ENCODE measurements at places on chromosomes 2 and 18.

DNA sequence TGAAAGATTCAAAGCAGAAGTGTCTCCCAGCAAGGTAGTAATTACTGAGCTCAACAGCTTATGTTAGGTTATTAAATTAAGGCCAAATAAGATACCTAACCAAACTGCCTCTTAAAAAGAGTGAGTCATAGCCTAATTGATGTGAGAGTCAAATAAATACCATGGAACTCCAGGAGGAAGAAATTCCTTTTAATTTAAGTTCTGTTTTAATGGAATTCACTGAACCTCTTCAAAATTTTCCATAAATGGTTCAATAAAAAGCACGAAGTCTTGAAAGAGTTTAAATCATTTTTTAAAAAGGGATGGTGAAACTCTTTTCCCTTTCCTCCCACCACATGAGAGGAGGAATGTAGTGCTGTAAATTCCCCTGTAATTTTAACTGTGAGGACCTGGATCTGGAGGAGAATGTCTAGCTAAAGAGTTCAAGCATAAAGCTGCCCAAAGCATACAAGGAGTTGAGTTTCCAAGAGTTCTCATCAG, 180.8 kb upstream of the MMADHC start:
- DNase-seq: no peak

- DNase-seq: no peak
These were observed 22.2 kb downstream of the INPP5D start for GRCh38 chr2:233082222-233082930.

DNA sequence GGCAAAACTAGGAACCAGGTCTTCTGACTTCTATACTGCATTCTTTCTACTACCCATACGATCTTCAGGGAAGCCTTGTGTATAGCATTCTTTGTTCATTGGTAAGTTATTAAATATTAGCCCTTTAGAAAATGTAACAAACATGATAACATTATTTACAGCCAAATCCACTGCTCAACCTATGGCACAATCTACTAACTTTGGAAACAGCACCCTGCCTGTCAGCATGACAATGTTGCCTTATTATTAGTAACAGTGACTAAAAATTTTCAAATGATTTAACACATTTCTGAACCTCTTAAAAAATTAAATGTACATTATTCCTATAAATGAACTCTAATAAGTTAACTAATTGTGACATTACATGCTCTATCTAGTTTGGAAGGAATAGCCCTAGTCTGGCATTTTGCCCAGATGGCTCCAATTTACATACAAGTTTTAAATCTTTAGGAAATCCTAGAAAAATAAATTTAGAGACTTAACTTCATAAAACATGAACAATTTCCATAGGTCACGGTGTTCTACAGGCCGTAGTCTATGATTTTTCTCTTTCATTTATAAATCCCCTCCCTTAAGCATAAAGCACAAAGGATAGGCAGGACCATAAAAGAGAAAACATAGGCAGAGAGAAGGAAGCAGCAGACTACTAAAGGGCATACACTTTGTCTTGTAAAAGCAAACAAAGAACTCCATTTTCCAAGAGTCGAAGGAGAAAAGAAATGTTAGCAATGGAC, 33.7 kb downstream of the YES1 start:
- no peak for DNase-seq

- DNase-seq: no peak
These were observed 6.7 kb downstream of the PSMD1 start for GRCh38 chr2:231063347-231063746.

DNA sequence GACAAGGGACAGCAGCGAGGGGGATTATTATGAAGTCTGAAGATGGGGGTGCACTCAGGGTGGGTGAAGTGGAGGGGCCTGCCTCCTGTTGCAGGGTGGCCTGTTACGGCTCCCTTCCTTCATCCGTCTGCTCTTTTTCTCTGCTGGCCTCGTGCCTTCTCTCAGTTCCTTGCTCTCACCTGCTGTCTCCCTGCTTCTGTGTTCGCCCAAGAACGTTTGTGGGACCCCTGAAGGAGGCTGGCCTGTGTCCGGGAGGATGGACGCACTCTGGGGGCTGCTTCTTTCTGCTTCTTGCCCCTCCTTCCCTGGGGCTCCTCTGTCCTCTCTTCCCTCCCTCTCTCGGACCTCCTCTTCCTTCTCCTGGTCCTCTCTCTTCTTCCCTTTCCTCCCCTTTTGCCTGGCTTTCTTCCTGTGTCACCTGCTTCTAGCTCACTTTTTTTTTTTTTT, 13.8 kb downstream of the MROH2A start:
- no peak for DNase-seq

- no peak for DNase-seq
These were observed 115.9 kb downstream of the UPP2 start for GRCh38 chr2:158217593-158217992.

DNA sequence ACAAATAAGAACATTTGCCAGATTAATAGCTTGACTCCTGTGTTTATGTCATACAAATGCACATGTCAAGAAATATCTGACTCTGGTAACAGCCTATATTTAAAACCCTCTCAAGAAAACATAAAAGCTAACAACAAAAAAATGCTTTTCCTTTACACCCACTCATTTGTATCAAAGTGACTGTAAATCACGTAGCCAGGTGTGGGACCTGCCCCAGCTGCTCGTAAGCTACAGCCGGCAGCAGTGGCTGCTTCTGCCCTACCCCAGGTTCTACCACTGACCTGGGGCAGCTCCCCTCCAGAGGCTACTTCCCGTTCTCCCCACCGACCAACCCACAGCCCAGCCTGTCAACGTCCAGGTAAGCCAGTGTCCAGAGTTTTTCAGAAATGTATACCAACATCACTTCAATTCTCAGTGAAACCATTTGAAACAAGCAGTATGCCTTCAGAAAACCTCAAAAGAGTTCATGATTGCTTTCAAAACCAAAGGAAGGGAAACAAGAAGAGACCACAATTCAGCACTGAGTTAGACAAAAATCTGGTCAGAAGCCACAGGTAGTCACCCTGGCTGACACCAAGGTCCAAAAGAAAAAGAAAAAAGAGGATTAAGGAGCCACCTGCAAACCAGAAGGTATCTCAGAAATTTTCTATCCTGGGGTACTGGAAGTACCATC, 40.4 kb downstream of the KIDINS220 start:
- DNase-seq: no peak

- no peak for DNase-seq
These were observed 212.3 kb downstream of the MGAT5 start for GRCh38 chr2:134466141-134466540.

DNA sequence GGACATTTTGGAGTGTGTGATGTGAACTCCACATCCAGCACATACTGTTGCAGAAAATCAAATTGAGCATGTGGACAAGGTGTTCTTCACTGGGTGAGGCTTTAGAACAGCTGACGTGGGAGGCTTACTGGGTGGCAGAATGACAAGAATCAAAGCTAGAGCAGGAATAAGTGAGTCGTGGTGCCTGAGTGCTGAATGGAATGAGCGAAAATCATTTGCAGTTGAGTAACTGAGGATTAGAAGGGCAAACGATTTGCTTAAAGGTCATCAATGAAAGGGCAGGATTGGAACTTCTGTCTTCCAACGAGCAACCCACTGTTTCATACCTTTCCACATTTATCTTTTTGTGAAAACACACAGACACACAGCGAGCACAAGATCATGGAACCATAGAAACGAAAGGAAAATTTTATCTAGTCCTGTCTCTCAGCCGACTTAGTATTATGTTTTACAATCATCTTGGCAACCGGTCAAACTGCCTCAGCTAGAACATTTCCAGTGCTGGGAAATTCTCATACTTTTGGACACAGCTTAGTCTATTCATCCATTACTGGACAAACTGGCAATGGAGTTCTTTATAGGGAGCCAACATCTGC, 7.2 kb upstream of the DAW1 start:
- DNase-seq: no peak

DNA sequence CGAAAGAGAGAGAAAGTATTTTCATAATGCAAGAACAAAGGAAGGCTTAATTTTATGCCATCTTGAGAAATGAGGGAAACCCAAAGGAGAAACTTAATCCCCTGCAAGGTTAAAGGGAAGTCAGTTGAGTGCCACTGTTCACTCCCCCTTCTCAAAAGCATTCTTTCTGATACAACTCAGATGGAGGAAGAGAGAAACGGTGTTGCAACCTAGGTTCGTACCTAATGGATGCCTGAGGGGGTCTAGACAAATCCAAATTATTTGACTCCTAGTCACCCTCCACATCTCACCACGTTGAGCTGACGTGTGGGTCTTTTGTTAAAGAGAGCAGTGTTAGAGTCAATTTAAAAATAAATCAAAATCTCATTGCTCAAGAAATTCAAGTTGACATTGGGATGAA, 52.6 kb upstream of the UNC80 start:
- DNase-seq: no peak

DNA sequence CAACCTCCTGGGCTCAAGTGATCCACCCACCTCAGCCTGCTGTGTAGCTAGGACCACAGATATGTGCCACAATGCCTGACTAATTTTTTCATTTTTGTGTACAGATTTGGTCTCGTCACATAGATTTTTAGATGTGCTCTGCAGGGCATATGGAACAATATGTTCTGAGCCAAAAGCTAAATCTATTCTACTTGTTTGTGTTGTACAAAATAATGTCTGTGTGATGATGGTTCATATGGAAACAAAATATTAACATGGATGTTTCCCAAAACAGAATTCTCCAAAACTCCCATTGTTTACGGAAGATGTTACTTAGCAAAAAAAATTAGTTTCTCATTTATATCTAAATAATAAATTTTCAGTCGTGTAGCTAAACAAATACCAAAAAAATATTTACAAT, 12.6 kb upstream of the KLHL23 start:
- no peak for DNase-seq

- no peak for DNase-seq
These were observed 45.2 kb downstream of the ITGA6 start for GRCh38 chr2:172472446-172473033.

DNA sequence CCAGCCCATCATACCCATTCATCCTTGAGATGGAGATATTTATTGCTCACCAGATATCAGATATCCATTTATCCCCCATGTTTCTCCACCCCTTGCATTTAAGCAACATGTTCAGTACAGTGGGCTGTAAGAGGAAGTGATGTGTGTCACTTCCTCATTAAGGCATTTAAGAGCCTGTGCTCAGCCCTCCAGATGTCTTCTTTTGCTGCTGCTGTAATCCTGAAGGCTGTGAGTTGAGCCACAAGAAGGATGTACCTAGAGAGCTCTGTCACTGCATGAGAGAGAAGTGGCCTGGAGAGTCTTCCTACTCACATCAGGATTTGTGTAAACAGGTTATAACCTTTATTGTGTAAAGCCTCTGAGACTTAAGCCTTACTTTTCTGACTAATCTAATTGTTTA, 151.8 kb upstream of the UNC80 start:
- no peak for DNase-seq

DNA sequence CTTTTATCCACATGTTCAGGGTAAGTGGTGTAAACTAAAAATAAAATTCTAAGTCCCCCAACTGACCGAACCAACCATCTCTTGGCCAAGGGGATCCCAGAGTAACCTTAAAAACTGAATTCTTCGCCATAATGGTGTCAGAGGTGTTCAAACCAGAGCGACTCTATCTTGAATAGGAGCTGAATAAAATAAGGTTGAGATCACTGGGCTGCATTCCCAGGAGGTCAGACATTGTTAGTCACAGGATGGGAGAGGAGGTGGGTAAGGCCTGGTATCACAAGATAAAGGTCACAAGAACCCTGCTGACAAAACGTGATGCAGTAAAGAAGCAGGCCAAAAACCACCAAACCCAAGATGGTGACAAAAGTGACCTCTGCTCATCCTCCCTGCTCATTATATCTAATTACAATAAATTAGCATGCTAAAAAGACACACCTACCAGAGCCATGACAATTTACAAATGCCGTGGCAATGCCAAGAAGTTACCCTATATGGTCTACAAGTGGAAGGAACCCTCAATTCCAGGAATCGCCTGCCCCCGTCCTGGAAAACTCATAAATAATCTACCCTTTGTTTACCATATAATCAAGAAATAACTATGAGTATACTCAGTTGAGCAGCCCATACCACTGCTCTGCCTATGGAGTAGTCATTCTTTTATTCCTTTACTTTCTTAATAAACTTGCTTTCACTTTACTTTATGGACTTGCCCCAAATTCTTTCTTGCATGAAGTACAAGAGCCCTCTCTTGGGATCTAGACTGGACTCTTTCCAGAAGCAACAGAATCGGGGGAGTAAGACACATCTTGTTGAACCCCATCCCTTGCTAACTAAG, 302.4 kb downstream of the STK39 start:
- no peak for DNase-seq
